ENCODE measurements at places on chromosomes 16 and 17.

GRCh38 chr16:66231452-66232160, 134.9 kb upstream of the CDH5 start:
- no peak for DNase-seq

DNA sequence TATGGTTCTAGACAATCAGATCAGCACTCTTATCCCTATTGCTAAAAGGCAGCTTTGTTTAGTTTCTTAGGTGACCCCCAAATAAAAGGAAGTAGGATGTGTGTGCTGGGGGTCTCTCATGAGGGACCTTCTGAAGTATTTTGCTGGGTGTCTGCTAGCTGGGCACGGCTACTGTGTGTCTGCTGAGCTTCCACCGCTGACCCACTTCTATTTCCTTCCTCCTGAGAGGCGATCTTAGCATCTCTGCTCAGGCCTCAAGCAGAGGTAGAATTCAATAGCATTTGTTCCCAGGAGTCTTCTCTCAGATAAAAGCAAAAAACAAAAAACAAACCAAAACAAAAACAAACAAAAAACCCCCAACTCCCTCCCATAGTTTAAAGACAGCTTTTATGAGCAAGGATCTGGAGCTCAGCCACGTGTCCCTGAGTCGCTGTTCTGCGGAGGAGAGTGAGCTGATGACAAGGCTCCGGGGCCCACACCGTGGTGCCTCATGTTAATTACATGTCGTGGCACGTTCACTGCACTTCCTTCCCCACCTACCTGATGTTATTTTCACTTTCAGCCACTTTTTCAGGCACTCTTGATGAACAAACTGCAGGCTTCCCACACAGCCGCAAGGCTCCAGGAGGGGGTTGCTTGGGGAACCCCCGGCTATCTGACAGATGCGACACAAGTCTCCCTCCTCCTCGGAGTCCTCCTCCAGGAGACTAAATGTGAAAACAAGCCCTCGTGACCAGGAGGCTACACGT, 83.5 kb downstream of the MARCHF10 start:
- DNase-seq = peak; percentile 78

- no peak for DNase-seq
Measured at GRCh38 chr16:69763599-69763942, 1.4 kb downstream of the WWP2 start.

- DNase-seq = no peak
Measured at GRCh38 chr17:40645943-40646342, 1.7 kb downstream of the SMARCE1 start.

- no peak for DNase-seq
Measured at GRCh38 chr17:8593276-8593675, 37.2 kb downstream of the MYH10 start.

All from immature natural killer cell (primary cell).